ENCODE measurements at places on chromosomes 2 and 18.

- no peak for DNase-seq
These were observed 50.4 kb downstream of the PAX8 start for GRCh38 chr2:113228351-113228750.

DNA sequence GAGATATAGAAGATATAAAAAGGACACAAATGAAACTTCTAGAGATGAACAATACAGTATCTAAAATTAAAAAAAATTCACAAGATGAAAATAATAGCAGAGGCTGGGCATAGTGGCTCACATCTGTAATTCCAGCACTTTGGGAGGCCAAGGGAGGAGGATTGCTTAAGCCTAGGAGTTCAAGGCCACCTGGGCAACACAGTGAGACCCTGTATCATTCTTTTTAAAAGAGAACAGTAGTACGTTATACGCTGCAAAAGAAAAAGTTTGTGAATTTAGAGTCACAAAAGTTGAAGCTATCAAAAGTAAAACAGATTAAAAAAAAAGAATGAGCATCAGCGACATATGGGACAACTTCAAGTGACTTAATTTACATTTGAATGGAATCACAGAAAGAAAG lies 81.6 kb upstream of the ZFP36L2 start:
- no peak for DNase-seq

GRCh38 chr18:45449418-45450227 lies 165.7 kb upstream of the SLC14A2 start:
- DNase-seq: no peak

- no peak for DNase-seq
These were observed 688.4 kb upstream of the PIK3C3 start for GRCh38 chr18:41266616-41267015.

- no peak for DNase-seq
These were observed 67.7 kb downstream of the TWIST2 start for GRCh38 chr2:238915596-238915995.

DNA sequence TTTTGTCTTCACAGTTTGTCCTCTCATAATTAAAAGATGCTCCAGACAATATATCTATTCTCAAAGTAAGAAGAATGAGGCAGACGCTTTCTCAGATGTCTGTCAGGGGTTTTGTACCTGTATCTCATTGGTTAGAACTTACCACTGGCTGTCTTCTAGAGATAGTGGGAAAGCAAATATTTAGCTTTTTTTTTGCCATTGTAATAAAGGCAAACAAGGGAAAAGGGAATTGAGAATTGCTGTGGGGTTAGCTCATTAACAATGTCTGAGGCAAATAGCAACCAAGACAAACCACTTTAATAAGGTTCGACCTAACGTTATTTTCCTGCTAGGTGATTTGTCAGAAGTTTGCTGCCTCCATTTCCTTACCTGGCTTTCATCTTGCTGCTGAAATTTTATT lies 30.0 kb downstream of the ZNF638 start:
- DNase-seq: no peak

DNA sequence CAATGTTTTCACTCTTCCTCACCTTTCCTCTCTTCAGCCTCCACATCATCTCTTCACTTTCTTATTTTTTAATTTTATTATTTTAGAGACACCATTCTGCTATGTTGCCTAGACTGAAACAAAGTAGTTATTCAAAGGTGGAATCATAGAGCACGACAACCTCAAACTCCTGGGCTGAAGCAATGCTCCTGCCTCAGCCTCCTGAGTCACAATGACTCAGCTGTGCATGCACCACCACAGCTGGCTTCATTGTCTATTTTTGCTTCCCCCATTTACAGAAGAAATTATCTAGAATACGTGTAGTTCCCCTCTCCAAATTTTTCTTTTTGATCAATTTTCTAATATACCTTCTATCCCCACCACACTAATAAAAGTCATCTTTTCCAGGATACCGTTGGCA lies 911.5 kb upstream of the SOX11 start:
- DNase-seq: no peak

DNA sequence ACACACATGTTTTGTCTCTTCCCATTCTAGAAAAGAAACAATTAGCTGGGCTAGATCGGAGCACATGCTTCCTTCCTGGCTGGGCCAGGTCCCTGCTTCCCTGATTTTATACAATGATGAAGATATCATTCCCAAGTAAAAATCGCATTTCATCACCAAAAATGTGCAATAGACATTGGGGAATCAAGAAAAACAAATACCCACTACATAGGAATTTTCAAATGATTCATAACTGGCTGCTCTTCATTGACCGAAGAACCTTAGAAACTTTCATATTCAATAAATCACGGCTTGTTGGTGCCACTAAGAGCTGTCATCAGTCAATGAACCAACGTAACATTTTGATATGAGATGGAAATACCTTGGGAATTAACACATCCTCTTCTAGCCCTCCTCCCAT lies 373.6 kb upstream of the TRIB2 start:
- DNase-seq: no peak

DNA sequence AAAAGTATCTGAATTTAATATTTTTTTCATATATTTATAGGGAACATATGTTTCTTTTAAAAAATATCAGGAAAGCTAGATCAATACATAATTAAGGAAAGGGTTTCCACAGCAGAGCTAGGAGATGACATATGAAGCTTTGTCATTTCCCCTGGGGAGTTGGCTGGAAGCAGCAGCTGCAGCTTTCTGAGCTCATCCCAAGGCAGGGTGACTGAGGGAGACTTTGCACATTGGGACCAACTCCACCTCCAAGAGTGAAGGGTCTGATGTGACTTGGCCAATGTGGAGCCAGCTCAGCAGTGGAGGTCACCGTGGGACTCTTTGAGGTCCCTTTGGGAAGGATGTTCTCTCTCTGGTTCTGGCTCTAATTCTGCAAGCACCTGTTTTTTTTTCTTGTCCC lies 315.1 kb downstream of the RDH14 start:
- DNase-seq: no peak
